Activated T-cell treated with anti-CD3 and anti-CD28 coated beads, Interleukin-2, amount 50 U/mL, for 24 hours (primary cell): ENCODE measurements at places on chromosomes 3 and 15.

DNA sequence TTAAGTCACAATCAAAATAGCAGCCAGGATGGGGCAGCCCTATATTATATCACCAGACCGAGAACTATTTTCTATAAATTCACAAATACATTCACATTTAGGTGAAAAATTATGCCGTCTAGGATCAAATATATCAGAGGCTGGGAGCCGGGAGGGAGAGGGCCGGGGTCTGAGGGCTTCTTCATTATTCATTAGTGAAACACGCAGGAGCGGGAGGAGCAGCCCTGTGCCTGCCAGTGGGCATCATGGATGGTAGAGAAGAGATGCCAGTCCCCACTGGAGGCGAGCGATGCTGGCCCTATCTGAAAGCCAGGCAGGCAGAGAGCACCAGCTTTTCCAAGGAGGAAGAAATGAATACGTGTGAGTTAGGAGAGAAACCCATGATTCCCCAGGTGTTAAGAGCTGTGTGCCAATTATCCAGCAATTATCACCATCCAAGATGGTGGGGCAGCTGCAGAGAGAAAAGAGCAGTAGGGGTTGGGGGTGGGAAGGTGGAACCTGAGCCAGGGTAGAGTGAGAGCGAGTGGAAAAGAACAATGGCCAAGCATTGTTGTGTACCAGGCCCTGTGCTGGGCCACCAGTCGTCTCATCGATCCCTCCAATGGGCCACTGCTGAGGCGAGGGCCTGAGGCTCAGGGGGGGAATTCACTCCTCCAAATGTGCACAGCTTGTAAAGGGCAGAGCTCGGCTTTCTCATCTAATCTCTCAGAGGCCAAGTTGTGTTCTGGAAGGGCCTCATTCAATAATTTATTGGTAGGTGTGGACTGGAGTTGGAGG, 261.3 kb upstream of the TLE3 start:
- H3K4me3 ChIP-seq: no peak overlapping the region
- no peaks in the 10 kb centered on the region for H3K36me3 ChIP-seq
- H3K27ac ChIP-seq: no peak overlapping the region
- DNase-seq: peak; percentile 9
- H3K27me3 ChIP-seq: peaks cover 16% of the 10 kb centered on the region

GRCh38 chr3:13120928-13121552, 47.8 kb upstream of the IQSEC1 start:
- no peaks in the 10 kb centered on the region for H3K27me3 ChIP-seq
- DNase-seq: no peak
- H3K36me3 ChIP-seq: no peaks in the 10 kb centered on the region
- H3K27ac ChIP-seq: no peak overlapping the region

DNA sequence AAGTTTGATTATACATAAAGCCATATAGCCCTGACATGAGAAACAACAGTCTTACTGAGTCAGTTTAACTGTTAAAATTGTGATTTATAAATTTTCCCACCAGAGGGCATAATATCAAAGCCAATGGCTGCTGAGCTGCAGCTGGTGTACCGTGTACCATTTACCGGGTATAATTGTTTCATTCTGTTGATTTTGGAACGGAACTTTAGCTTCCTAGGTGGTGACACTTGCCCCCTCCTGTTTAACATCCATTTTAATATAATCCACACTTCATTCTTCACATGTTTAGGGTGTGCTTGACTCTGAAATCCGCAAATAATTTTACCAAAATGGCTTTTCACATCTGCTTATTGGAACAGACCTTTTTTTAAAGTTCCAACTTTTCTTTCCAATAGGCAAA, 72.8 kb downstream of the SLC9A9 start:
- H3K27ac ChIP-seq: no peak overlapping the region
- peaks cover 3% of the 10 kb centered on the region for H3K4me1 ChIP-seq
- no peak overlapping the region for H3K4me3 ChIP-seq
- H3K27me3 ChIP-seq: no peaks in the 10 kb centered on the region
- no peak for DNase-seq
- no peaks in the 10 kb centered on the region for H3K36me3 ChIP-seq

- H3K27me3 ChIP-seq: peaks cover 43% of the 10 kb centered on the region
- no peak overlapping the region for H3K27ac ChIP-seq
- H3K36me3 ChIP-seq: no peaks in the 10 kb centered on the region
- no peak for DNase-seq
- H3K4me1 ChIP-seq: no peaks in the 10 kb centered on the region
- H3K4me3 ChIP-seq: no peak overlapping the region
Observed at GRCh38 chr15:31607656-31608055, 281.0 kb downstream of the KLF13 start.

GRCh38 chr3:87792534-87793336, 266.1 kb downstream of the CGGBP1 start:
- H3K36me3 ChIP-seq: no peaks in the 10 kb centered on the region
- peak; percentile 31 for DNase-seq
- peaks cover 29% of the 10 kb centered on the region for H3K4me1 ChIP-seq
- H3K27me3 ChIP-seq: peaks cover 84% of the 10 kb centered on the region
- peak within 1 kb of the TSS; percentile 68 for H3K4me3 ChIP-seq

- no peaks in the 10 kb centered on the region for H3K27me3 ChIP-seq
- no peak for DNase-seq
- no peaks in the 10 kb centered on the region for H3K4me1 ChIP-seq
- H3K4me3 ChIP-seq: no peak overlapping the region
- H3K27ac ChIP-seq: no peak overlapping the region
- H3K36me3 ChIP-seq: no peaks in the 10 kb centered on the region
Observed at GRCh38 chr3:61094608-61095007, 156.6 kb downstream of the FHIT start.

- peak overlapping the region; percentile 97 for H3K4me3 ChIP-seq
- H3K27ac ChIP-seq: peak overlapping the region; percentile 99
- peaks cover 51% of the 10 kb centered on the region for H3K4me1 ChIP-seq
- no peak for DNase-seq
- H3K36me3 ChIP-seq: peaks cover 67% of the 10 kb centered on the region
Observed at GRCh38 chr3:160400030-160400701, 716 bp downstream of the SMC4 start.

DNA sequence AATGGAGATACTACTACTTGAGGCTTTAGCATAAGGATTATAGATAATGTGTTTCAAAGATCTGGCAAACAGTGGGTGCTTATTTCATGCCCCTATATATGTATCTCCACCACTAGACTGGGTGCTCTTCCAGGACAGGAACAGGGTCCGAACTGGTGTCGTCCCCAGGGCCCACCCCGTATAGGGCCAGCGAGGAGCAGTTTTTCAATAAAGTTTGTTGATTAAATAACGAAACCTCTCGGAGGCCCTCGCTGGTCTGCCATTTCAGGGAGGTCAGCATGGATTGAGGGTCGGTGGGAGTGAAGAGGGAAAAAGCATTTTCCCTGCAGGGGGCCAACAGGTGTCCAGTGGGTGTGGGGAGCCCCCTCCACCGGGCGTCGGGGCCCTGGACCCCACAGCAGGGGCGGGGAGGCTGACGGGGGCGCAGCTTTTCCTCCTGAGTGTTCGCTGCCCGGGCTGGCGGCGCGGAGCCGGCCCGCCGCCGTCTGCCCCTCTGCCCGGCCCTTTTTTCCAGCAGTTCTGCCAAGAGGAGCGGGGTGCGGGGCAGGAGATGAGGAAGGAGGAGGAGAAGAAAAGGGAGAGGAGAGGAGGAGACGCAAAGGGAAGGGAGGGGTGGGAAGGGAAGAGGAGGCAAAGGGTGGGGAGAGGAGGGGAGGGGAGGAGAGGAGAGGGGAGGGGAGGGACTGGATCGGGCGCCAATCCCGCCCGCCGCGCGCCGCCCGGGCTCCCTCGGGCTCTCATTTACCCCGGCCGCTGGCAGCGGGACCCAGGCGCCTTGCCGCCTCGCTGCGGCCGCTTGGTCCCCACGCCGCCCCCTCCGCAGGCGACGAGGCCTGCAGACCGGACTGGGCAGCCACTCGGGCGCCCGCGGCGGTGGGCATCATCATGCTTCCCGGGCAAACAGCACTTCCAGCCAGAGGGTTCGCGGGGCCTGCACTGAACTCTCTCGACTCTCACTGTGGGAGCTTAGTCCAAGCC, 66.3 kb downstream of the ISG20 start:
- no peak overlapping the region for H3K27ac ChIP-seq
- peak; percentile 34 for DNase-seq
- H3K27me3 ChIP-seq: peaks cover 43% of the 10 kb centered on the region
- H3K4me3 ChIP-seq: peak overlapping the region; percentile 49
- peaks cover 12% of the 10 kb centered on the region for H3K4me1 ChIP-seq
- H3K36me3 ChIP-seq: no peaks in the 10 kb centered on the region
